ENCODE measurements at places on chromosomes 3 and 15. TPM values are rescaled to one million over a fixed set of nuclear protein-coding genes. Genes with fewer than 3 reads are reported as not detected.

ITPKA gene
- total RNA-seq = 0.99 TPM

SLC12A1 gene
- total RNA-seq = 1.0 TPM

DNAH1 gene
- total RNA-seq = 1.5 TPM

TRIM42 gene
- not detected for total RNA-seq

AMT gene
- total RNA-seq = 46.5 TPM

APOD gene
- not detected for total RNA-seq

DUOXA2 gene
- total RNA-seq = not detected

XCR1 gene
- total RNA-seq = not detected

RLBP1 gene
- not detected for total RNA-seq

RASGRP1 gene
- total RNA-seq = 2.1 TPM

NEO1 gene
- 51.0 TPM for total RNA-seq

ARID3B gene
- total RNA-seq = 115 TPM

SLC2A2 gene
- not detected for total RNA-seq

LRTM1 gene
- not detected for total RNA-seq

MYNN gene
- 13.9 TPM for total RNA-seq

ATP13A4 gene
- total RNA-seq = not detected

IL1RAP gene
- total RNA-seq = 2.7 TPM

HEMK1 gene
- total RNA-seq = 9.6 TPM

GOLGA6D gene
- 0.73 TPM for total RNA-seq

PLIN1 gene
- 0.11 TPM for total RNA-seq

TUSC2 gene
- total RNA-seq = 30.8 TPM

FOXB1 gene
- total RNA-seq = 2.1 TPM

POTEB3 gene
- not detected for total RNA-seq

OXSM gene
- 2.2 TPM for total RNA-seq

CRYGS gene
- 0.90 TPM for total RNA-seq

GPR149 gene
- not detected for total RNA-seq

TM4SF4 gene
- total RNA-seq = not detected

TAGLN3 gene
- total RNA-seq = 7.2 TPM

BFSP2 gene
- not detected for total RNA-seq

SLC27A2 gene
- total RNA-seq = 5.8 TPM

RHCG gene
- total RNA-seq = not detected

MCCC1 gene
- 21.5 TPM for total RNA-seq

TNFAIP8L3 gene
- 0.67 TPM for total RNA-seq

AHSG gene
- total RNA-seq = 1.1 TPM

SKOR1 gene
- 0.11 TPM for total RNA-seq

CTXN2 gene
- not detected for total RNA-seq

All from H1 (cell line).